ENCODE measurements at places on chromosomes 12 and 14.

GRCh38 chr12:126432780-126433179 lies 1367.5 kb downstream of the AACS start:
- DNase-seq, result no peak

- no peak for DNase-seq
Observed at GRCh38 chr12:108842361-108842760, 15.0 kb downstream of the SSH1 start.

DNA sequence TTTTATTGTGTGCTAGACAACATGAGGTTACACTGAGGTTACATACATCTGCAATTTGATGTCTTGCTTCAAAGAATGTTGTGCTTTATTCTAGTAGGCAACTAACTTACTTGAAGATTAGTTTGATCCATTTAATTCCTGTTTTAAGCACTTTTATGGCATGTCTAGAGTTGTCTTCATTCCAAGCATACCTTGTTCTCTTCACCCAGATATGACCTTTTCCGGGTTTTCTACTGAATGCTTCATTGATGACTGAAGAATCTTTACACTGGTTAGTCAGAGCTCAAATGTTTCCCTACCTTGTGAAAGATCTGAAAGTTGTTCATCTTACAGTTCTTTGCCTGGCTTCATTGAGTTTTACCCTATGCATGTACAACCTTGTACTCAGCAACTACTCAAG lies 274.0 kb upstream of the KITLG start:
- no peak for DNase-seq

DNA sequence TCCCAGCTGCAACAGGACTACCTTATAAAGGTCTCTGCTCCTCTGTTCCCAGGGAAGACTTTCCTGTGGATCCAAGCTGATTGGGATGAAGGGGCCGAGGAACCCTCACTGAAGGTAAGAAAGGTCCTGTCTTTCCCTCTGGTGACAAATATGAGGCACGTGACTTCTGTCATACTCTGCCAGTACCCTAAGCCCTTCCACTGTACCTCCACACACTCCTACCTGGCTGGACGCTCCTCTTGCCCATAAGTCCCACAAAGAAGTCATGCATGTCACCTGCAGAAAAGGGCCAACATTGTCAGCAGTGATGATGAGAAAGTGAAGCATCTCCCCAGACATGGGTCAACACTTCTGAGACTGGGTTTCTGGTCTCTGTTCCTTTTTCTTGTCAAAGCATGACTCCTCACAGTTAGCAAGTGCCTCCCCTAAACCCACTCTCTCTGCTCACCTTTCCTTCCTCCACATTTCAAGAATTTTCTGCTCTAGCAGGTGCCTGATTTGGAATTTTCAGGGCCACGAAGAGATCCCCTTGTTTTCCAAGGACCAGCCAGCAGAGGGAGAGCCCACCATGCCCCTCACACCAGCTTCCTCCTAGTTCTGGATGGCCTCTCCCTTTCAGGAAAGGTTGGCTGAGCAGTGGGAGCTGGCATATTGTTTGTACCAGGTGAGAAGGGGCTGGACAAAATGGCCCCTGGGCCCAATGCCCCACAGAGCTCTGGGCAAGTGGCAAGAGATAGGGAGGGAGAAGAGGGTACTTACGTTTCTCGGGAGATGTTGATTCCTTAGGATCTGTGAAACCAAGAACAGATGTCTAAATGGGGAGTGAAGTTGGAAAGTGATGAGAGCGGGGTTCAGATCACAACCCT lies 3.5 kb downstream of the TAC3 start:
- DNase-seq, result no peak

DNA sequence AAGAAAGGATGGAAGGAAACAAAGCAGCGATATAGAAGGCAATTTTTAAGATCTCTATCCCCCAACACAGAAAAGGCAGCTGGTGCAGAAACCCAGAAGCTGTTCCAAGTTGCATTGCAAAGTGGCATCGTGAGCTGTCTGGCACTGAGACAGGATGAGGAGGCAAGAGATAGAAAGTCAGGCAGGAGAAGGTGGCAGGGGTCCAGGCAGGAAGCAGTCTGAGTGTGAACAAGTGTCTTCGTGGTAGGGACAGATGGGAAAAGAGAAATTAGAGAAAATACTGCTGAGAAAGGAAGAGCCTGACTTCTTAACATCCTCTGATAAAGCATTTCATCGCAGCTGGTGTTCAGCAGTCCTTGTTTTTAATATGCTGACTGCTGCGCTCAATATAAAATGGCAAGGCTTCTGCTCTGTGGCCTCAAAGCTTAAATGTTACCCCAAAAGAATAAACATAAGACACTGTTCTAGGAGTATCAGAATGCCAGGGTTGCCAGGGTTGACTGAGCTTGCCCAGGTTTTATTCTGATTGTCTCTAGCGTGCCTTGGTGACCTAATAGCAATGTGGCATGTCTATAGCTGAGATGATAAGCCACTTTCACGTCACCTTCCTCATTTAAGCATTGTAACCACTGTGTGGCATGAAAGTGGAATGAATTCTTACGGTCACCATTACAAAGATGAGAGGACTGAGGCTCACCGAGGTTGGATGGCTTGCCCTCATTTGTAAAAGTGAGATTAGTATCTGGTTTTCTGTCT lies 397.6 kb downstream of the NUAK1 start:
- no peak for DNase-seq

- no peak for DNase-seq
Observed at GRCh38 chr12:92553389-92553788, 149.4 kb upstream of the PLEKHG7 start.

DNA sequence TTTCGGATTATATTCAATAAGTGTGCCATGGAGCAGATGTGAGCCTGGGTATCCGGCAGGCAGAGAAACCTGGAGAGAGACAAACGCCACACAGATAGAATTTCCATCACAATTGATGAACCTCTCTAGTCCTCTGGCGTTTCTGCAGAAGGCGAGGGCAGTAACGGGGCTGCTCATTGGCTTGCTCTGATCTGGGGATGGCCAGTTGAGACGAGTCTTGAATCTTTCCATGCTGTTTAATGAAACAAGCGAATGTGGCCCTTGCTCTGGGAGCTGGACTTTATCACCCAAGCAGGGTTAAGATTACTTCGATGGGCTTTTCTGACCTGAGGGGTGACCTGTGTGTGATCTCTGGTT lies 42.4 kb upstream of the CLMN start:
- DNase-seq, result no peak

DNA sequence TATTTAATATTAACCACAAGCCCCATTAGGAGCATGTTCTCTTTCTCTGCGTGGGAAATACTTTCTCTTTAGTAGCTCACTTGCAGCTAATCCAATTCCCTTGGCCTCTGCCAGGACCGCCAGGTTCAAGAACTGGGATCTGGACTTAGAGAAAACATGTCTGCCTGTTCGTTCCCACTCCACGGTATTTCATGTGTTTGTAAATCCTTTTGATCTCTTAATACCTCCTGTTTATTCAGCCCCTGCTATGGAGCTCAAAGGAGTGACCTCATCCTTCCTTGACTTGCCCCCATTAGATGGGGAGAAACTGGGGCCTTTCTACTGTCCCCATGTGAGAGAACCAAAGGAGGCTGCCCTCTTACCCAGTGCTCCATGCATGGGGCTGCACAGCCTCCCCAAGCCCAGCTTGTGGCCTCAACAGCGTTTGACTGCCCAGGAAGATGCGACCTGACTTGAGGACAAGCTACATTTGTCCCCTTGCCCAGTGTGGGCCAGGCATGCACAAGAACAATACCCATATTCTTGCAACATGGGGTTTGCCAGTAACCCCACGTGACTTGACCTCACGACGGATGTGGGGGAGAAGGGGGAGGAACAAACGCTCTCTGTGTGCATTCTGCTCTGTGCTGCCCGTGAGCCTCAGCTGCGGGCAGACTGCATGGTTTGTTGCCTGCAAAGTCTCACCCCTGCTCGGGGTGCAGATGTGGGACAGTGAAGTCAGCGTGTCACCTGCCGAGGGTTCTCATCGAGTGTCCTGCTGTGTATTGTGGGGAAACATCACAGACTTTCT lies 30.3 kb downstream of the CD9 start:
- DNase-seq, result no peak

DNA sequence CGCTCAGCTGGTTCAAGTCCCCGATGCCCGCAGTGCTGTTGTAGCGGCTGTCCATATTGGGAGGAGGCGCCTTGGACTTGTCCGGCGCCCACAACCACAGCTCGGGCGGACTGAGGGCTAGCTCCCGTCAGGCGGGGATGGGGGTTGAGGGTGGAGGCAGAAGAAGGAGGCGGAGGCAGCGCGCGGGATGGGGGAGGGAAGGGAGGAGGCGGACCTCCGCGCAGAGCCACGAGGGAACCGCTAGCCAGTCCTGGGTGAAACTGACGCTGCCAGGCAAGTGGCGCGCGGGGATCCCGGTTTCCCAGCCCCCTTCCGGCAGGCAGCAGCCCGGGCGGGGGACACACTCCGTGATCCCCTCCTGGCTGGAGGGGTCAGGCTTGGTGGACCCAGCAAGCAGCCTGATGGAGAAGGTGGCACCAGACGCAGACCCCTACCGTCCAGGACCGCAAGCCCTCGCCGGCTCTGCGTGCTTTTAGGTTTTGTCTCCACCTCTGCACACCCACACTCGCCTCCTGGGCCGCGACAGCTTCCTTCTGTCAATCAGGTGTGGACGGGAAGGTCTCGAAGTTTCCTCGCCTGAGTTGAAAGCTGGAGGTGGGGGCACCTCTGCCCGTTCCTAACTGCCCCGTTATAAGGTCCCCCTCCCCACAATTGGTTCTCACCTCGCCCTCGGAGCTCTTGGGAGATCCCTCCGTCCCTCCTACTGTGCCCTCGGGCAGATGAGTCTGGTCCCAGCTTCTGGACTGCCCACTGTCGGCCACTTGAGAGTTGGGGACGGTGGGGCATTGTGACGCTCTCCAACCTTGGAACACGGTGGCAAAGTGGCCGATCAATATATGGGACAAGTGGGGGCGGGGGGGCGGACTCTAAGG lies at the start of gene CPNE8:
Gene CPNE8 (minus strand): TSS at position 112 of the 872 bp plus-strand sequence. CDS start 57 bp downstream, at position 55.
- DNase-seq, result peak; percentile 43

DNA sequence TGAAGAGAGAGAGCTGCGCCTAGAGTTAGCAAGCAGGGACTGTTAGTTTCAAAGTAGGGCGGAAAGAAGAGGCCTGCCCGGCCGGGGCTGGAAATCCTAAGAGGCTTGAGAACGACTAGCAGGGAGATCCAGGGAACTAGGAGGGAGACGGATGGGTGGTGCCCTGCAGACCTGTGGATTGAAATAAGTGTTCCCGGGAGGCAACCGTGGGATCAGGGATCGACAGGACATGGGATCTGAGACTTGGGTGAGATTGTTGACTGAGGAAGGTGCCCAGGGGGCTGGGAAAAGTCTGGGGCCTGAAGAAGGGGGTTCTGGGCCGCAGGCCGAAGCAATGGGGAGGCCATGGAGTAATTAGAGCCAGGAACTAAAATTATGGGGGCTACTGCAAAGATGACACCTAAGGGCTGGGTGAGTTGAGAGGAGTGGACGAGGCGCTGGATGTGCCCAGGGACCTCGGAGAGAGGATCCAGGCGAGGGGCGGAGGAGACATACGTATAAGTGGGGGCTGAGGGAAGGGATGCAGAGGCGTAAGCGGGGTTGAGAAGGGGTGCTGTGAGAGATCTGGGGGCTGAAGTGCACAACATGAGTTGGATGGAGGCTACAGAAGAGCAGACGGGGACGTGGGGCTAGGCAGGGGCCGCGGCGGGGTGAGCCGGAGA lies 635 bp downstream of the LTA4H start:
- no peak for DNase-seq

DNA sequence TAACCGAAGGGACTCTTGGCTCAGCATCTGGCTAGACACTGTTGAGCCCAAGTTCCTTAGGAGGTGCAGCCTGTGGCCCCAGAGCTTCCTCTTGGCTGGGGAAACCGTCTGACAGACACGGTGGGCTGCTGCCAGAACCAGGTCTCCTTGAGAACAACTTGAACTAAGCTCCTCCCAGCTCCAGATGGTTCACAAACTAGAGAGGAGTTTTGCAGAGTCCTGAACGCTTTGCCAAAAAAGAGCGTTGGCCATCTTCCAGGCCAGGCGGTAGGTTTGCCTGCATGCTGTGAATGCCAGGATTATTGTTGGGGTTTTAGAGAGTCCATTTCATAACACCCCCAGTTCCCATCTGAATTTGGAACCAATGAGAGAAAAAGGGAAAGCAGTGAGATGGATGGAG lies 399.8 kb downstream of the RGS6 start:
- DNase-seq, result no peak

GRCh38 chr12:124626971-124627411 lies 59.6 kb upstream of the NCOR2 start:
- DNase-seq, result no peak

DNA sequence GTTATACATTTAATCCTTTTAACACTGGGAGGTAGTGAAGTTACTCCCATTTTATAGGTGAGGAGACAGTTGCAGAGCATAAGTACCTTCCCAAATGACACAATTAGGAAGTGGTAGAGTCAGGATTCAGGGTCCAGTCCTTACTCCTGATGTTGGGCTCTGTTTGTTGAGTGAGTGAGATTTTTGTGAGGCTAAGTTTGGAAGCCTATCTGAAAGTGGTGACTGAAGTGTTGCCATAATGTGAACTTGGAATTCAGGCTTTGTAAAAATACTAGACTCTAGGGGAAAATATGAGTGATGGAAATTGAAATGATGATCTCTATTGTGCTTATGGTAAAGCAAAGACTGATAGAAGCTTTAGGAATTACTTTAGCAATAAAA lies 2.2 kb downstream of the NUDT4 start:
- no peak for DNase-seq

- DNase-seq, result no peak
Observed at GRCh38 chr14:89721956-89722355, 232.6 kb downstream of the EFCAB11 start.

DNA sequence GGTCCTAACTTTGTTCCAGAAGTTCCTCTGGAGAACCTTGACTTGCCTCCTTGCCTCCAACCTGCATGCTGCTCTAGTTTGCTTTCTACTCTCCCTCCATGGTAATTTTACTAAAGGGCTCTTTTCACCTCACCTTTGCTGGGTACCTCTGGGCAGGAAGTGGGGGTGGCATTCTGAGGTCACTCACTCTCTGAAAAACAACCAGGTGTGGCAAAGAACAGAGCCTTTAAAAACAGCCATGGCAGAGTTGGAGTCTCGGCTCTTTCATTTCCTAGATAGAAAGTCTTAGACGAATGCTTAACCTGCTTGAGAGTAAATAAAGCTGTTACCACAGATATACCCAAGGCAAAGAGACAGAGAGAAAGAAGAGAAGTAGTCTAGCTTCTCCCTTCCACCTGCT lies 827.9 kb downstream of the BCL11B start:
- no peak for DNase-seq

DNA sequence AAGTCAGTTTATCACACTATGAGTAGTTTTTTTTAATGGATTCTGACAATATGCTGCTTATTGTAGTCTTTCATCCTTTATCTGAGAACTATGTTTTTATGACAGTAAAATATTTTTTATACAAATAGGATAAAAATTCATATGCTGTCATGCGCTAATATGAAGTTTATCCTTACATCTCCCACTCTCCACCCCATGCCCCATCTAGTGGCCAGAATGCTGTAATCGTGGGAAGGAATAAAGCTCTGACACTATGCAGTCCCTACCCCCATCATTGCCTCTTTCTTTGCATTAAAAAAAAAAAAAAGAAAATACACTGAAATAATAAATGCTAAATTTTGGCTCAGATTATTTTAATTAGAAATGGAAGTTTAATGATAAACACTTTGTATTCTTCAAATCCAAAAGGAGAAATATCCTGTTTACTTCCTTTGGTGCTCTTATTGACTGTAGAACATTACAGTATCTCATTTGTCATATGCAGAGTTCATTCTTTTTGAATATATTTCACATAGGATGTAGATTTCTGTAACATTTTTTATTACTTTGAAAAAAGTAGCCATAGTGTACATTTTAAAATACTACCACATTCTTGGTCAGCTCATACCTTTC lies 145.9 kb upstream of the SLCO1C1 start:
- DNase-seq, result no peak

- DNase-seq, result no peak
Observed at GRCh38 chr12:41254004-41254914, 66.1 kb downstream of the PDZRN4 start.

Data from KG1 (cell line).